ENCODE measurements at places on chromosomes 7 and 10.

DNA sequence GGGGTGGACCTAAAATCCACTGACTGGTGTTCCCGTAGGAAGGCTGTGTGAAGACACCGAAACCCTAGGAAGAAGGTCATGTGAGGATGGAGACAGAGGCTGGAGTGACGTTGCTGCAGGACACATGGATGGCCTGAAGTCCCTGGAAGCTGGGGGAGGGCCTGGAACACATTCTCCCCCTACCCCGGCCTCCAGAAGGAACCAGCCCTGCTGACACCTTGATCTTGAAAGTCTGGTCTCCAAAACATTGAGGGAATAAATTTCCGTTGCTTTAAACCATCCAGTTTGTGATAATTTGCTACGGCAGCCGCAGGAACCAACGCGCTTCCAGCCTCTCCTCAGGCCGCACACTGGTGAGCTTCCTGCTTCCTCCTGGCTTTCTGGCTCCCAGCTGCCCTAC, 288.2 kb downstream of the GLRX3 start:
- DNase-seq = no peak

DNA sequence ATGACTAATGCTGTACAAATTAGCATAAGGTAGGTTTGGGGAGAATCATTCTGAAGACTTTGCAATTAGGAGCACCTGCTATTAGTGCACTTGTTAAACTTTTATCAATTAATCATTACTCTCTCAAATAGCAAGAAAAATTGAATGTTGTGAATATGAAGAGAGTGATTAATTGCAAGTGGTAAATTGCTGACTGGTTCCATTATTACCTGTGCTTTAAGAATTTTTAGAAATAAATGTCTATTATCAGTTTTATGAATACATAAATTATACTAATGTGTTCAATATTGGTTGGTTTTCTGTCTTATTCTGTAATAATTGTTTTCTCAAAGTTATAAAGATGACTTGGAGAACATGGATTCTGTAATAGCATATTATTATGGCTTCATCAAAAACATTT, 47.3 kb upstream of the TMEM26 start:
- DNase-seq = no peak

DNA sequence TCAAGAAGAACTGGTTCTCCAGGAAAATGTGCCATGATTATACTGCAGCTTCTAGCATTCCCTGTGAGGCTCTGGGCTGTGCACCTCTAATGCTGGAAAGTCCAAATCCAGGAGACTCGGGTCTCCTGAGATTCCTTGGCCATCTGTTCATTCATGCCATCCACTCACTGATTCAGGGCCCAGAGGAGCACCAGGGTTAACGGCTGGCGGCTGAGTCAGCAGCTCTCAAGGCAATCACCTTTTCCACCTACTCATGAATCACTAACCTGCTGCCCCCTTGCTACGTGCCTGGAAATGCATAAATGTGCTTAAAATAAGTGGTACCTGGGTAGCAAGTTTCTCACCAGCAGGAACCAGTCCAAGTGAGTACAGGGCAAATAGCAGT, 132.7 kb downstream of the KCNMA1 start:
- no peak for DNase-seq

DNA sequence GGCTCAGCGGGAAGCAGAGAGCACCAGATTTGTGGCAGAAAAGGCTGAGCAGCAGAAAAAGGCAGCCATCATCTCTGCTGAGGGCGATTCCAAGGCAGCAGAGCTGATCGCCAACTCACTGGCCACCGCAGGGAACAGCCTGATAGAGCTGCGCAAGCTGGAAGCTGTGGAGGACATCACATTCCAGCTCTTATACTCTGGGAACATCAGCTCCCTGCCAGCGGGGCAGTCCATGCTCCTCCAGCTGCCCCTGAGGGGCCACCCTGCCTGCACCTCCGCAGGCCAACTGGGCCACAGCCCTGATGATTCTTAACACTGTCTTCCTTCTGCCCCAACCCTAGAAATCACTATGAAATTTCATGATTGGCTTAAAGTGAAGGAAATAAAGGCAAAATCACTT, 18.6 kb downstream of the CWF19L1 start:
- DNase-seq = no peak

- peak; percentile 44 for DNase-seq
Measured at GRCh38 chr7:128705891-128706333, 33.2 kb upstream of the CALU start.

DNA sequence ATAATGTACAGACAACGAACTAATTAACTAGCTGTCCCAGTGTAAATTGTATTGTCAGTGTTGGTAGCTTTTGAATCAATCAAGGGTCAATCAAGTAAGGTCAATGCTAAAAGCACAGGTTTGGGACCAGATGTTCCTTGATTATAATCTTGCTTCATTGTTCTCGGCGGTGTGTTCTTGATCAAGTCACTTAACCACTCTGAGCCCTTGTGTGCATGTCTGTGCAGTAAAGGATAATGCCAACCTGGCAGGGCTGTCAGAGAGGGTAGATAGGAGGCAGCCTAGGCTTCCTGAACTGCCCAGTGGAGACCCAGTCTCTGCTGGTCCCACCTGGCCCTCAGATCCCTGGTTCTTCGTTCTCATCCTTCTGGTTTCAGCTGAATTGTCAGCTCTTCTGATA, 221.0 kb downstream of the EMX2 start:
- no peak for DNase-seq

Data from SK-N-MC (cell line).